Iris pigment epithelial cell (primary cell): ENCODE measurements at places on chromosomes 2 and 18.

- no peak for DNase-seq
These were observed 113.6 kb downstream of the KCNE4 start for GRCh38 chr2:223165423-223166214.

DNA sequence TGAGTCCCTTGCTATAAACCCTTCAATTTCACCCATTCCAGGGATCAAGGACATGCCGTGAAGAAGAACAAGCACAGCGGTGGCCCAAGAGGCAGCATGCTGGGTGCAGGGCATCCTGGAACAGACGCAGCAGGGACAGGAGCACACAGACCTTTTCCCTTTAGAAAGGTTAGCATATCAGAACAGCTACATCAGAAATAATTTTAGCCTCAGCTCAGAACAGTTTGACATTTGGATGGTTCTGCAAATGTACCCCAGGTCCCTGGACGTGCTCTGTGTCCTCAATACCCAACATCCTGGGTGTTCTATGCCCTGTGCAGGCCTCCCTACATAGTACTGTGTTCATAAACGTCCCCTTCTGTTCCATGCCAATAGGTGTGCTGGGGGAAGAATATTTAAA, 80.4 kb downstream of the MYOM1 start:
- DNase-seq, result no peak

GRCh38 chr2:34836361-34836760, 1237.3 kb upstream of the FAM98A start:
- DNase-seq, result no peak

DNA sequence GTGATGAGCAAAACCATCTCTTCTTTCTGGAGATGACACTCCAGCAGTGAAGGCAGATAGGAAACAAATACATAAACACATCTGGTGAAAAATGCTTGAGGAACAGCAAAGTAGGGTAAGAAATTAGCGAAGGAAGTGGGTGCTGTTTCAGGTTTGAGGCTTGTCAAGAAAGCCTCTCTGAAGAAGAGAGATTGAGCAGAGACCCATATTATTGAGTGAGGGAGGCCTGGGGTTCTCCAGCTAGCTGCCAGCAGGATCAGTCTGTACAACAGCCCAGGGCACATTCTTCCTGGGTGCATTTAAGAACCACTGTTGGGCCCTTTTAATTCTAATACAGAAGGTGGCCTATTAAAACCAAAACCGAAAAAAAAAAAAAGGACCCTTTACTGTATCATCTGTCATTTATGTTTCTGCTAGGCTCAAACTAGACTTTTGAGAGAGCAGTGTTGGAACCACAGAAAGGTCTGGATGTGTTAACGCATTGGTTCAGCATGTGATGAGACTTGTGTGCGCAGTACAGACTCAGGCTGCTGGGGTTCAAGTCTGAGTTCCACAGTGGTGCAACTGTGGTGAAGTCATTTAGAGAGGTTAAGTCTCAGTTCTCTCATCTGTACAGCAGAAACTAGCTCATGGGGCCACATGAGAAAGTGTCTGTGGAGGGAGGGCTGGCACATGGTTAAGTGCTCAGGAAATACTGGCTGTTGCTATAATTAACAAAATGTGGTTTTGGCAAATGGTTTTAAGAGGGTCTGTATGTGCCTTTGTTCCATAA, 28.9 kb downstream of the MGAT5 start:
- no peak for DNase-seq

DNA sequence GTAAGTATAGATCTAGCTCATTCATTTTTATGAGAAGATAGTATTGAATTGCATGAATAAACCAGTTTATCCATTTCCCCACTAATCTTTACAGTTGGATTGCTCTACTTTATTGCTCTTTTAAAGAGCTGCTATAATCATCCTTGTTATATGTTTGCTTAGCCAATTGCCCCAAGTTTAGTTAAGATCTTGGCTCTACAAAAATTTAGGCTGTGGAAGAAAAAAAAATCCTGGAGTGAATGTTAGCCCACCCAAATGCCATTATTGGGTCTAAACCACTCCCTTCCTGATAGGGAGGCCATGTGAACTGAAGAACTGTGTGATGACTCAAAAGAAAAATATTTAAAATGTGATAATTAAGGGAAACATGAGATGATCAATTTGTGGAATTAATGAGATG, 2.9 kb downstream of the ALS2 start:
- no peak for DNase-seq

- DNase-seq, result no peak
These were observed 34.0 kb downstream of the MTHFD2 start for GRCh38 chr2:74232426-74232825.

GRCh38 chr2:192153561-192153960, 41.2 kb downstream of the TMEFF2 start:
- no peak for DNase-seq

DNA sequence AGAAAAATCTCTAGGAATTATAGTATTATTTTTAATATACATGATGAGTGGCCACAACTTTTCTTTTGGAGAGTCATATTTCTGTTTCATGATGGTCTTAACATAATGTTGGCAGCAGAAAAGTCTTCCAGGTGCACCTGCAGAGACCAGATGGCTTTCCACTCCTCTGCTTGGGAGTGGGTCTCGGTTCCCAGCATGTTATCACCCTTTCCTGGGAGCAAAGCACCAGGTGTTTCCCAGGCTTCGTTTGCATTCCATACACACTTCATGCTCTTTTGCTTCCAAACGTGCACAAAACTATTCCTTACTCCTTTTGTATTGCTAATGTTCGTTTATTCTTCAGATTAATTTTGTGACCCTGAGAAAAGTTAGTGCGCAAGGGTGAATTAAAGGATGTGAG, 305.2 kb downstream of the CDH2 start:
- DNase-seq, result no peak

GRCh38 chr2:183037074-183037552, 1.1 kb downstream of the NCKAP1 start:
- DNase-seq, result peak; percentile 60

- DNase-seq, result peak; percentile 86
These were observed 66.4 kb downstream of the EPAS1 start for GRCh38 chr2:46363535-46364170.

GRCh38 chr2:221268631-221269030, 303.5 kb downstream of the EPHA4 start:
- no peak for DNase-seq
